Eye (tissue), 1 donor: ENCODE measurements at places on chromosomes 7 and 10.

DNA sequence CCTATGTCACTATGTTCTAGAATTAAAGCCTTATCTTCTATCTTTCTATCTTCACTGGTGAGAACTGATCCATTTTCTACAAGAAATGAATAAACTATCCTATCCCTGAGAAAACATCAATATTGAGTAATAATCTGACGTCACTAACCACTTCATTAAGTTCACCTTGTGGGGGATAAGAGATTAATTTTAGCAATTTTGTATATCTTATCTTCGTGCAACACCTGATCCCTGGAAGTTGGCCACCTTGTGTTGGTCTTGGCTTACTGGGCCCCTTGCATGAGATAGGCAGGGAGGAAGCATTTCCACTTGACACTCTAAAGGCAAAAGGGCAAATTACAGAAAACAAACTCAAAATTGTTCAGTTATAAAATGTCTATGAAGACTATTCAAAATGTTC is 20.1 kb upstream of the OR6B1 start:
- no peak for DNase-seq

- DNase-seq: no peak
Measured at GRCh38 chr7:49707891-49708290, 65.5 kb upstream of the VWC2 start.

- DNase-seq: no peak
Measured at GRCh38 chr10:30048768-30049517, 10.4 kb downstream of the JCAD start.

DNA sequence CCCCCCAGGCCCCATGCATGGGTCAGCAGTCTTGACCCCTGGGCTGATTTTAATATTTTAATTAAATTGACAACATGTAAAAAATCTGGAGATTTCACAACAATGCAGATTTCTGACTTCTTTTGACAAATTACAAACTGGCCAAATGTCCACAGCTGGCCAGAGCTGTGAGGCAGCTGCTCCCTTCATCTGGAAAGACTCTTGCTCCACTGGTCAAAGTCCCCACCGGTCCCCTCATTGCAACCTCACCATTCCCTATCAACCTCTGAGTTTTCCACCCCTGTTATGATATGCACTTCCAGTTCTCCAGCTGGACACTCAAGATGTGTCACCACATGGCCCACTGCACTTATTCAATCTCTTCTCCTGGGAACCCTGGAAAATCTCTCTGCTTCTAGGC is 266.2 kb downstream of the KCNMA1 start:
- DNase-seq: no peak

DNA sequence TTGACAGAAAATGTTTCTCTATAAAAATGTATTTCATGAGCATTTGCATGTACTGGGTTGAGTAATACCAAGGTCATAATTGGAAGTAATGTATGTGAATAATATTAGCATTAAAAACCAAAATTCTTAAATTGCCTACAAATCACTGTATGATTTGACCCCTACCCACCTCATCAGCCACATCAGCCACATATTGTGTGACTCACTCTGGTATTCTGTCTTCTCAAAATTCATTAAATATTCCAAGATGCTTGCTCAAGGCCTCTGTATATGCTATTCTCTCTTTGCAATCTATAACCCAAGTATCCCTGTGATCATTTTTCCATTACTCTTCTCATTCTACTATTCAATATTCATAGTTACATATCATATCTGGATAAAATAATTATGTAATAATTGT is 21.4 kb downstream of the POT1 start:
- no peak for DNase-seq

DNA sequence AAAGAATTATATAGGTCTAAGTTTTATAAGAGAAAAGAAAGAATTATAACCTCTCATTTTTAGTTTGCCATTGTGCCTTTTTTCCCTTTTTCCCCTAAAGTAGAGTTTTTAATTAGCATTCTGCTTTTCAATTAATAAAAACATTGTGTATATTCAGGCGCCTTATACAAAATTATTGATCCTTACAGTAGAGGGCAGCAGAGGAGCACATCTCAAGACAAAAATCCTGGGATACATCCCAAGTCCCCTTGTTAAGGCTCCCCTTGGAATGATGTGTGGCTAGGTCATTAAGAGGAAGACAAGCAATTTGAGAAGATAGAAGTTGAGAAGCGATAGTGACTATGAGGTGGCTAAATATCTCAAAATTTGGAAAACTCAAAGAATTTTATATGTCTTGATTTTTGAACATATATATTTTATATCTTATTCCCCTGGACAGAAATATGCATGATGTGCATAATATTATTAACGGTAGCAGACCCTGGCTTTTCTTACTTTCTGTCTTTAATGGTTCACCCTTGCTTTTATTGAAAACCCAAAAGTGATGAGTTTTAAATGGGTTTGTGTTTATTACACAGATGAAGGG is 19.1 kb upstream of the TPK1 start:
- DNase-seq: peak; percentile 74

GRCh38 chr10:58641095-58641531 is 128.4 kb downstream of the BICC1 start:
- peak; percentile 72 for DNase-seq

DNA sequence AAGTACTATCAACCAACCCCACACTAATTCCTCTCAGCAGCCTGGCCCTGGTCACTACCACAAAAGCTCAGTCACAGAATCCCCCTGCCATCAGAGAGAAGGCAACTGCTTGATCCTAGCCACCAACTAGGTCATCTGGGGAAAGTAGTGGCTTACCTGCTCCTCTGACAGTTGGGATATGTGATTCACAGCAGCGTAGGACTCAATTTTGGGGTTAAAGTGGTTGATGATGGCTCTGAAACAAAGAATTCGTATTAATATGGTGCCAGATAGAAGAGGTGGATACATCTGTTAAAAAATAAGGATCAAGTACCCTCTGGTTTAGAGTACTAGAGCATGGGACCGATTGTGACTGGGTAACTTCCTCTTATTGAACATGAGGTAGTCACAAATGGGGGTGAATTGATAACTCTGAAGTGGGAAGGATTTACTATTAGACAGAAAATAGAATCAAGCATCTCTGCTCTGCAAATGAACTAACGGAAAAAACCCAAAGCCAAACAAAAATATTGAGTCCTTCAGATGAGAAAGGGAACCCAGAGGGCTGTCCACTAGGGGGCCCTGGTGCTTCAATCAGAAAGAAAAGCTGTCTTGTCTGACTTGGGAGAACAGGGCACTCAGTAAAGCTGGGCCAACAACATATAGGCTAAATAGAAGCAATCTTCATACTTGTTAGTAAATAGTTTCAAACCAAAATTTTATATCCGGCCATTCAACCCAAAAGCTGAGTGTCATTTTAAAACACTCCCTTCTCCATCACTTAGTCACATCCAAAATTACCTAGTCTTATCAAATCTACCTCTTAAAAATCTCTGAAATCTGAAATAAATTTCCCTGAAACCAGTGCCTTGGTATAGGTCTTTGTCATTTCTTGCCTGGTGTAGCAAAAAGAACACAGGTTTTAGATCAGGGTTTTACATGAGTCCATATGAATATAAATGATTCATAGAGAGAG is 45.9 kb upstream of the KCNIP2 start:
- peak; percentile 87 for DNase-seq

GRCh38 chr7:84612981-84613681 is 418.5 kb upstream of the SEMA3A start:
- peak; percentile 17 for DNase-seq

DNA sequence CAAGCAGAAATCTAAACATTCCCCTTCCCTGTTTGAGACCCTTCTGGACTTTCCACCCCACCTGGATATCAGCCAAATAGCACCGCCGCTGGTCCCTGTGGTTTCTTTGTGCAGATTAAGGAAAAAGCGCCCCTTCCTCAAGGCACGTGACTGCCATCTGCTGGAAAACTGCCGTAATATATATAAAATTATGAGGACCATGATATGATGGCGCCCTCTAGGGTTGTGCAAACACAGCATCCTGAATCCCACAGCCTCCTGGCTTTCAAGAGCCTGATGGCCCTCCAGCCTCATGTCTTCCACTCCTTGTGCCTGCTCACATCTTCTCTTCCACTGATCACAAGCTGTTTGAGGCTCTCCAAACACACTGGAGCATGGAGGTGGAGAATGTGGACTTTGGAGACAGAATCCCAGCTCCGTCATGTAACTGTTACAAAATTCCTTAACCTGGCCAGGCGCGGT is 121.3 kb downstream of the MYL10 start:
- peak; percentile 96 for DNase-seq

DNA sequence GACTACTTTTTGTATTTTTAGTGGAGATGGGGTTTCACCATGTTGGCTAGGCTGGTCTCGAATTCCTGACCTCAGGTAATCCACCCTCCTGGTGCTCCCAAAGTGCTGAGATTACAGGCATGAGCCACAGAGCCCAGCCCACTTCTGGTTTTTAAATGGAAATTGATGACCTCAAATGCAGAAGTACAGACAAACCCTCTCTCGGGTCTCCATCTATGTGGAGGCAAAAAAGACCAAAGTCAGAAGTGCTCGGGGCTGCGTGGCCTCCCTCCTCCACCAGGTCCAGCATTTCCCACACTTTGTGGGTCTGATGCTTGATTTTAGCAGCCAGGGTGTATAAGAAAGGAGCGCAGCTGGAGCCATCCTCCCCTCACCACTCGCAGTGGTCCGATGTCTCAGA is 187.3 kb upstream of the AUTS2 start:
- DNase-seq: no peak

DNA sequence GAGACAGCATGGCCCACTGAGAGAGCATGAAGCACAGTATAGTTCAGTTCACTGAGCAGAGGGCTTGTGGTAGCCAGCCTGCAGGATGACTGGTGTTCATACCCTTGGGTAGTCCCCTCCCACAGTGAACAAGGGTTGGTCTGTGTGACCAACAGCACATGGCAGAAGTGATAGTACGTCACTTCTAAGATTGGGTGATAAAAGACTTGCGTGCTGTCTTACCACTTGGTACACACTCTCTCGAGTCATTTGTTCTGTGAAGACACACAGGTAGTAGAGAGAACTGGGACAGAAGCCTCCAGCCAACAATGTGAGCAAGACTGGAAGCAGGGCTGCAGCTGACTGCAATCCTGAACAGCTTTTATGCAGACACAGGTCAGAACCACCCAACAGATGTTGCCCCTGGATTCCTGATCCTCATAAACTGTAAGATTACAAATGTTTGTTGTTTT is 14.6 kb downstream of the EPC1 start:
- no peak for DNase-seq

GRCh38 chr10:53997953-53998352 is 803.1 kb downstream of the PCDH15 start:
- DNase-seq: peak; percentile 45

GRCh38 chr10:63267414-63268148 is 134.5 kb downstream of the NRBF2 start:
- DNase-seq: peak; percentile 87

DNA sequence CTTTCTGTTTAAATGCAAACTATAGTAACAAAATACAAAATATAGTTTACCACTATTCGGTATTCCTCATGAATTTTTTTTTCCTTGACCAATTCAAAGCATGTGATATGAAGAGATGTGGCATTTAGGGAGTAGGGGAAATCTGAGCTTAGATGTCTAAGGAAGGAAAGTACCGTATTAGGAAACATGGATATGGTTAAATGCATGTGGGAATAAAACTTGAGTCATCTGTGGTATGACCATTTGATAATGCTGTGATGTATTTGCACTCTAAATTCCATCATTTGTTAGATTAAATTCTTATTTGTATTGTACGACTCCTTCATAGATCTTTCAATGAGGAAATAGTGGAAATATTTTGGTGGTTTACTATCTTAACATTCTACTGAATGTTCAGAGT is 19.7 kb downstream of the AHR start:
- no peak for DNase-seq

DNA sequence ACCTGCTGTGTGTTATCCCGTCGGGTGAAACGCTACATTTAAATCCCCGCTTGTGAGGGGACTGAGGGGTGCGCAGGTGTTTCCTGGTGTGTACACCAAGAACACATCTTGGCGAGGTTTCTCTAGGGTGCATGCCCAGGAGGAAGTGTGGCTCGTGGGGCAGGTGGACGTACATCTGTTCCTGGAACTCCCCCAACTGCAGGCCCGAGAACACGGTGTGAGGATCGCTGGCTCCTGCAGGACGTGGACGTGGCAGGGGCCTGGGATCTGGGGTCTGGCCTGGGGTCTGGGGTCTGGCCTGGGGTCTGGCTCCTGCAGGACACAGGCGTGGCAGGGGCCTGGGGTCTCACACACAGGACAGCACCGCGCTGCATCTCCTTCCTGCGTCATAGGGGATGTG is 10.1 kb downstream of the KNDC1 start:
- no peak for DNase-seq

DNA sequence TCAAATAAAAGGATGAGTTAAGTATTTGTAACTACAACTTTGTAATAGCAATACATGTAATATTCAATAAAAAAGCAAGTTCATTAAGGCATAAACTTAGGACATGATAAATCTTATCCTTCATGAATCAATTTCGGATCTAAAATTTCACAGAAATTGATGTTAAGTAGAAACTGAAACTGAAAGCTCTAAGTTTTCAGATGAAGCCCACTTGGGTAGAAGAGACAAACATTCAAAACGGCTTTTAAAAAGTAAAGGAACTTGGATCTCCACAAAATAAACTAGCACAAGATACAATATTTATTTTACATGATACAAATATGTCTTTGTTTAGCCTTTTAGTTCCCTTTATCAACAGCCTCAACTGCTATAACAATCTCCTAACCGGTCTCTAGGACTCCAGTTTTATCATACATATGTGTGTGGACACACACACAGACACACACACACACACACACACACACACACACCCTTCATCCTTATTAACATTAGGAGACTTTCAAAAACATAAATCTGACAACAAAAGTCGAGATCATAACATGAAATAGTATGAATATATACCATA is 83.7 kb downstream of the USP6NL start:
- DNase-seq: no peak

GRCh38 chr10:79145517-79146470 is 77.0 kb downstream of the ZMIZ1 start:
- no peak for DNase-seq

- DNase-seq: no peak
Measured at GRCh38 chr10:11448190-11448544, 163.3 kb downstream of the USP6NL start.

DNA sequence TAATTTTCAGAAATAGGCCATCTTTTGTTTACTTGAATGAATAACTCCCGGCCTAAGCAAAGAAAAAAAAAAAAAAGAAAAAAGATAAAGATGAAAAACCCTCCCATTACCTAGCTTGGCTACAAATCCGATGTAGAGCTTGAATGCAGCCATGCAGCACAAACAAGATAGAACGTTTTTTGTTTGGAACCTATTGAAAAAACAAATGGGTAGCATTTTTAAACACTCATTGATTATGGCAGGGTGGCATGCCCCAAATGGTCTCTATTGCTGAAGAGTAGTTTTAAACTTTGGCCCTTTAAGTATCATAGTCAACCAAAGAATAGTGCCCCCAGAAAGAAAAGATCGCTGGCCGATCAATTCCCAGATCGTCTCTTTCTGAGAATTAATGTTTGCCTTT is 84.4 kb downstream of the VTI1A start:
- no peak for DNase-seq

DNA sequence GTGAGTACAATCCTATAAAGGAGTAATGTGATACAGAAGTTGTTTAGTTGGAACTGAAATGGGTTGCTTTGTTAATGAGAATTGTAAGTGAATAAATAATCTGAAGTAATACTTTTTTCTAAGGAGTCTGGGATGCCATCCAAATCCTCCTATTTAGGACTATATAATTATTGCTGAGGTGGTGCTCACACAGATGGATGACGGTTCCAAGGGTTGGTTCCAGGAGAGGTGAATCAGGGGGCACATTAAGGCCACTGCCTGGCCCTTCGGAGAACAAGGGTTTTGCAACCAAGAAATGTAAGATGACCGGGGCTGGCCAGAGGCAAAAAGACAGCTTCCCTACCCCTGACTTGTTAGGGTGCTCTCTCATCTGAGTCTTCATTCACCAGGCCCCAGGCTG is 352.7 kb downstream of the PHTF2 start:
- DNase-seq: no peak

GRCh38 chr7:80026766-80027165 is 107.9 kb upstream of the GNAI1 start:
- no peak for DNase-seq
